ENCODE measurements at places on chromosomes 12 and 14.

DNA sequence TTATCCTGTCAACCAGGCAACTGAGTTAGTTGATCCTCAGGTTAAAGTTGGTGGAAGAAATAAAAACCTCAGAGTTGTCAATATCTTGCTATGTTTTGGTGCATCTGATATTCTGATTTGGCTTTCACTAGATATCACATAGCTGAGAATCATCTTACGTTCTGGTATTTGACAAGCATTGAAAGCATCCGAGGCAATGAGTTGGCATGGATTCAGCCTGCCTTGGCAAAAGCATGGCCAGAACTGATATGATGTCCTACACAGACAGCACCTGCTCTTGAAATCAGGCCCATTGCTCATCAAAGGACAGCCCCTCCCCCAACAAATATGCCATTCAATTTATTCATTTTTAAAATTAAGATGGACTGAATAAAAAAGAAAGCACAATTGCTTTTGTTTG lies 320.7 kb upstream of the ATP2B1 start:
- DNase-seq, result no peak

- DNase-seq, result no peak
Observed at GRCh38 chr14:105023144-105023543, 2.3 kb upstream of the CDCA4 start.

GRCh38 chr12:99978152-99978551 lies 6.6 kb downstream of the ANKS1B start:
- no peak for DNase-seq

GRCh38 chr12:100716945-100717732 lies 77.4 kb upstream of the ANO4 start:
- no peak for DNase-seq
